ENCODE measurements at places on chromosomes 13 and 19.

DNA sequence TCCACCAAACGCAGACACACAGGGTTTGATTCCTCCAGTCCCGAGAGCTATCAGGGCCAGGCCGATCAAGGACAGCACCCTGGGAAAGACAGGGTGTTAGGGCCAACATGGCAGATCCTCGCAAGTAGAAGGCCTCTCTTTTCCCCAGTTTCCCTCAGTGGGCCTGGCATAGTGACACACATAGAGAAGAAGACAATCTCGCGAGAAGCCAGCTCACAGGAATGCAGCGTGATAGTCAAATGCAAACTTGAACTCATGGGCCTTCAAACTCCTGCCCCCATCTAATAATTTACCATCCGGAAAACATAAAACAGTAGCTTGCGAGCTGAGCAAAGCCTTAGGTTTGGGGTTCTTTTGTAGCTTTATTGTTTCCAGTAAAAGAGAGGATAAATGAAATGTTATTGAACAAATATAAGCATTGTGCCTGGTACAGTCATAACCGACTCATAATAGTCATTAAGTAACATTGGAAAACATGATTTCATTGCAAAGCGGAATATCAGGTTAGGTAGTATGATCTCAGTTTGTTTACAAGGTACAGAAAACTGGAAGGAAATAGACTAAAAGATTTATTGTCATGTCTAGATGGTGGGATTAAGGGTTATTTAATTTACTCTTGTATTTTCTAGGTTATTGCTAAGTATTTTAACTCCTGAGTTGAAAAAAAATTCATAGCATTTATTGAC is 30.5 kb downstream of the SLC15A1 start:
- no peak for DNase-seq

GRCh38 chr13:106118050-106118449 is 417.4 kb downstream of the EFNB2 start:
- DNase-seq = no peak

DNA sequence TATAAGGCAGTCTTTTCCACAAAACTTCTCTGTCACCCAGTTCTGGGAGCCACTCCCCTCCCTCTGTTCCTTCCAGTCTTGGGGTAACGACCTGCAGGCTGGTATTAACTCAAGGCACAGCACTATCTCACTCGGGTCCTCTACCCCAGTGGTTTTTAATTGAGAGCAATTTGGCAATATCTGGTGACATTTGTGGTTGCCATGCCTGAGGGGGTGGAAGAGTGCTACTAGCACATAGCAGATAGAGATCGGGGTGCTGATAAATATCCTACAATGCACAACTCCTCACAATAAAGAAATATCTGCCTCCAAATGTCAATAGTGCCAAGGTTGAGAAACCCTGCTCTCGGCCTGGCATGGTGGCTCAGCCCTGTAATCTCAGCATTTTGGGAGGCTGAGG is 117.7 kb upstream of the ABCC4 start:
- DNase-seq = no peak

DNA sequence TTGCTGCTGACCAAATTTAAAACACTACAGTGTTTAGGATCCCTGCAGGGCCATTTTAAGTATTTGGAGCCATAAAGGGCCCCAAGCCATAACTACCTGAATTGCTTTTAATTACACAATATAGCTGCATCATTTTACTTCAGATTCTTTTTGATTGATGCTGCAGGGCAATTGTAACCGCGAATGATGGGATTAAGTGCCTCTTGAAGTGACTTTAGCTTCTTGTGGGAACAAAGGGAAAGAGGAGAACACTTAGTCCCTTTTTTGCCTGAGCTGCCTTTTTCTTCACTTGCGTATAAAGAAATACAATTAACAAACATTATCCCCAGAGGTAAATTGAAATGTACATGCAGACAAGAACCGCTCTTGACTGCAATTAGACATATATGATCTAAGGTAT is 228.5 kb downstream of the ZIC5 start:
- DNase-seq = no peak

DNA sequence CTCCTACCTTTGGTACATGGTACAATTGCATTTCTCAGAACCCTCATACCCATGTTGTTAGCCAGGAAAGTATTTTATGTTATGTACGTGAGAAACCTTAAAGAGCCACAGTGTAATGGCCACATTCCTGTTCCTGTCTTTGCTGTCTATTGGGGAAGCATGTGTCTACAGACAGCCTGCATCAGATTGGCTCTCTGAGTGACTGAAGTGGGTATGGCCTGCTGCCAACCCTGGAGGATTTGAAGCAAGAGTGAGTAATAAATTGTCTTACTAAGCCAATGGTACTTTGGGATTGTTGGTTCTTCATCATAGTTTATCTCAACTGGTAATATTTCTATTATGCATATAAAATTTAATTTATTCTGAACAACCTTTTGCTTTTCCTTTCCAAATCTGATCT is 574.1 kb downstream of the LMO7 start:
- peak; percentile 3 for DNase-seq

GRCh38 chr19:30106417-30107095 is 164.5 kb downstream of the URI1 start:
- DNase-seq = no peak

- DNase-seq = no peak
Observed at GRCh38 chr13:100364591-100364990, 224.0 kb downstream of the GGACT start.

GRCh38 chr13:51945149-51945548 is 66.1 kb downstream of the ATP7B start:
- no peak for DNase-seq

- DNase-seq = no peak
Observed at GRCh38 chr13:74644229-74644628, 510.0 kb upstream of the KLF12 start.

DNA sequence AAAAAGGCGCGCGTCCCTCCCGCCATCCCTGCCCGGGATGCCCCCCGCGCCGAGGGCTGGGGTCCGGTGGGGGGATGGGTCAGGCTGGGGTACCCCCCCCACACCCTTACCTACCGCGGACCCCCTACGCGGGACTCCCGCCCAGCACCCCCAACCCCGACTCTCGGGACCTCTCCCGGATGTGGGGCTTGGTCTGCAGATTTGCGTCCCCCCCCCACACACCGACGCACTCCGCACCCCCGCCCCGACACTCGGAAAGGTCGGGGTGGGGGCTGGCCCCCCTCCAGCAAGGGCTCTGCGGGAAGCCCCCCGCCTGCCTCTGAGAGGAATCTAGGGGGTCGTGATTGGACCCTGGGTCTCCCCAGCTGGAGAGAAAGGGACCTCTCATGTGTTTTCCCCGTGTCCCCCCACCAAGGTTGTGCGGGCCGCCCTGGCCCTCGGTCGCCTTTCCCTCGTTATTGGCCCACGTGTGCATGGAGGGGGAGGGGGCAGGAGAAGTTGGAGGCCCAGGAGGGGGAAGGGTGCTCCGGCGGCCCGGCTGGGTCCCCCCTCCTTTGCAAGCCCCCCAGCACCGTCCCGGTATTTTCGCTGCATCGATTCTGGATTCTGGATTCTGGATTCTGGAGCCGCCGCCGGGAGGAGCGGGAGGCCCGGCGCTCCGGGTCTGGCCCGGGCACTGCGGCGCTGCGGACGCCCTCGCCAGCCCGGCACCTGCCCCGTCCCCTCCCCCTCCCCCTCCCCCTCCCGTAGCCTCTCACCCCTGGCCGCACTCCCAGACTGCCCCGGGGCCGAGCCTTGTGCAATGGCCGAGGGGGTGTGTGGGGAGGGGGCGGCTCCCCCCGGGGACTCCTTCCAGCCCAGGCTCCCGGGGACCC is 607 bp downstream of the NFIC start:
- no peak for DNase-seq

DNA sequence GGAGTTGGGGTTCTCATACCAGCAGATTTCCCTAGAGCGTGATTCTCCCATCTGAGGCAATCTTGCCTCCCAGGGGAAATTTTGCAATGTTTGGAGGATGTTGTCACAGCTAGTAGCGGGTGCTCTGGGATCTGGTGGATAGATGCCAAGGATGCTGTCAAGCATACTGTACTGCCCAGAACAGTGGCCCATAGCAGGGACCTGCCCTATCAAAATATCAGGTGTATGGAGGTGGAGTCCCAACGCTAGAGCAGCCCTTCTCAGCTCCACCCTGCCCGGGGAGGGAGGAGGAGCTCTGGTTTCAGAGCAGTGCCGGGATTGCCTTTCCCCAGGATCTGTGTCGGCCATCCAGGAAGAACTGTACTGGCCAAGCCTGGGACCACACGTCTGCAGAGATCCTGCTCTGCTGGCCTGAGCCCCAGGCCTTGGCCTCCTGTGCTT is 10.9 kb upstream of the QTRT1 start:
- DNase-seq = no peak

DNA sequence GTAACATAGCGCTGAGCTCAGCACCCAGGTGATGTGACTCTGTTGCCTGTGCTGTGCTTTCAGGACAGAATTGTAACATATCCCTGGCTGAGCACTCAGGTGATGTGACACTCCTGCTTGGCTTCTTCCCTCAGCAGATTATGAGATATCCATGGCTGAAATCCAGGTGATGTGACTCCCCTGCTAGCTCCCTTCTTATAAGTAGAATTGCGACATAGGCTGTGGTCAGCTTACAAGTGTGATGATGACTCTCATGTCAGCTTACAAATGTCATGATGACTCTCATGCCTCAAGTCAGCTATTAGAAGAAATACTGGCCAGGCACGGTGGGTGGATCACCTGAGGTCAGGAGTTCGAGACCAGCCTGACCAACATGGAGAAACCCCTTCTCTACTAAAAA is 14.3 kb upstream of the ZNF429 start:
- no peak for DNase-seq

All from LoVo (cell line).